Fibroblast of skin of right quadriceps (primary cell): ENCODE measurements at places on chromosomes 12 and 14.
A peak's percentile ranks its signal among the peaks of the same experiment; 100 is the strongest.

DNA sequence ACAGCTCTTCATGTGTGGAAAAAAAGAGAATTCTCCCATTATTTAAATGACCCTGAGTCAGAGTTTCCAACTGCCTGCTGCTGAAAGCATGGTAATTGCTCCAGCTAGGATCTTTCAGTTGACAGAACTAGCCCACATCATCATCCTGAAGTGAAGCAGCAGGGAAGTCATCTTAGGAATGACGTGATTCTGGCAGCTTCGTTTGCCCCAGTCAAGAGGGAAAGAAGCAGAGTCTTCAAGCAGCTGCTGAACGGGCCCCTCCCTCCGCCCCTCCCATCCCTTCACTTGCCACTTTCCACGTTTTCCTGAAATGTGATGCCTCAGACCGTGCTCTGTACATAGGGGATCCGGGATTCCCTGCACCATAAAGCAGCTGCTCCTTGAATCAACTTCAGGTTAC lies 455.0 kb upstream of the TMEM132C start:
- DNase-seq = peak; percentile 94

GRCh38 chr12:13373803-13374202 lies 177.3 kb downstream of the EMP1 start:
- DNase-seq = no peak

GRCh38 chr12:24911271-24911791 lies 37.6 kb downstream of the BCAT1 start:
- DNase-seq = peak; percentile 93

- DNase-seq = no peak
Observed at GRCh38 chr14:36521598-36522345, 1.7 kb upstream of the NKX2-1 start.

DNA sequence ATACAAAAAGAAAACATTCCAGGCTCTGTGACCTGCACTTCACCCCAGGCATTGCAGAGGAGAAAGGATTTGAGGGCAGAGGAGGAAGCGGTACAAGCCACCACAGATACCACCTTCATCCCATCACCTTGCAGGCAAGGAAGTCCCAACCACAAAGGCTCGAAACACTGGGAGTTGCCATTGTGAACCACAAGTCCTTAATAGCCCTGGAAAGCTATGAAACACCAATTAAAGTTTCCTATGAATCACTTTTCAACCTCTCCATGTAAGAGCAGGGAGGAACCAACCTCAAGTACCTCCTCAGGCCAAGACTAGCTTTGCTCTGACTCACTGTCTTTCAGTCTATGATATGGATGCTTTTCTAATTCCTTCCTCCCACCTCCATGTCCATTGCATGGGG lies 27.0 kb downstream of the MAP3K9 start:
- peak; percentile 54 for DNase-seq

GRCh38 chr14:51463461-51463860 lies 188.2 kb upstream of the FRMD6 start:
- DNase-seq = no peak

- peak; percentile 58 for DNase-seq
Observed at GRCh38 chr12:89084751-89085150, 267.6 kb downstream of the DUSP6 start.

- DNase-seq = peak; percentile 30
Observed at GRCh38 chr12:71303199-71303598, 136.4 kb upstream of the LGR5 start.

DNA sequence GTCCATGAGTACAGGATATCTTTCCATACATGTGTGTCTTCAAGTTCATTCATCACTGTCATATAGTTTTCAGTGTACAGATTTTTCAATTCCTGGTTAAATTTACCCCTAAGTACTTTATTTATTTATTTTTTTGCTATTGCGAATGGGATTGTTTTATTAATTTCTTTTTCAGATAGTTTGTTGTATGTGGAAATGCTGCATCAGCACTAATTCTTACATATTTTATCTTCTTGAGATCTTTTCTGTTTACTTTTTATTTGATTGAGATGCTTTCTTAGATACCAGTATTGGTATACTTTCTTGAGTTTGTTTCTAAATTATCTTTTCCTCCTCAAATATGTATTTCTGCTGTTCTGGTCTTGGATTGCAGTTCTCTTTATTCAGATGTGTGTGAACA lies 148.9 kb downstream of the RGS6 start:
- no peak for DNase-seq

DNA sequence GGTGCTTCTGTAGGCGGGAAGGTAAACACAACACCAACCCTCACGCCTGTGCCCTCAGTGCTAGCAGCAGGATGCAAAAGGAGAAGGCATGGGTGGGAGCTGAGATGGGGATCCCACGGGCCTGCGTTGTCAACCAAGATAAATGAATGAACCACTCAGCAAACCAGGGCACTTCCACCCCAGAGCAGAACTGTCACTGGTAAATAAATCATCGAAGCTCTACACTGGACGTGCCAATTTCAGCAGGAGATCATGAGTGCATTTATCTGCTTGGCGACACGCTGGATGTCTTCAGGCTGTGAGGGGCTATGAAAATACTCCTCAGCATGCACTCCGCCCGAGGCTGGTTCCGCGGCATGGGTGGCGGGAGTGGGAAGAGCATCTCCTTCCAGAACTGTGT lies 33.2 kb downstream of the HSPB8 start:
- DNase-seq = no peak

DNA sequence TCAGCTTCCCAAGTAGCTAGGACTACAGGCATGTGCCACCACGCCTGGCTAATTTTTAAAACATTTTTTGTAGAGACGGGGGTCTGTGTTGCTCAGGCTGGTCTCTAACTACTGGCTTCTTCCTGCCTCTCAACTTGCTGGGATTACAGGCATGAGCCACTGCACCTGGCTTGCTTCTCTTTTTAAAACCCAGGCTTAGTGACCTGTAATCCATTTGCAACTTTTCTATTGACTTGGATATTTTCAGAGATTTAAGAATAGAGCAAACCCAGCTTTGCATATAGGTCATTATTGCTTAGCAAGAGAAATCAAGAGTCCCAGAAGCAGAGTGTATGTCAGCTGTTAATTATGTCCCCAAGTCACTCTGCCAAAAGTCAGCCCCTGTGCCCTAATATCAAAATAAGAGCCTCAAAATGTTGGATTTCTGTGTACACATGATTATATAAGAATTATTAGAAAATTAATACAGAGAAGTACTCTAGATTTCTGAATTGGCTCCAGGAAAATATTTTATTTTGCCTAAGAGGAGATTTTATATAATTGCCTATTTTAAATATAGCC lies 24.9 kb downstream of the TCP11L2 start:
- DNase-seq = no peak

DNA sequence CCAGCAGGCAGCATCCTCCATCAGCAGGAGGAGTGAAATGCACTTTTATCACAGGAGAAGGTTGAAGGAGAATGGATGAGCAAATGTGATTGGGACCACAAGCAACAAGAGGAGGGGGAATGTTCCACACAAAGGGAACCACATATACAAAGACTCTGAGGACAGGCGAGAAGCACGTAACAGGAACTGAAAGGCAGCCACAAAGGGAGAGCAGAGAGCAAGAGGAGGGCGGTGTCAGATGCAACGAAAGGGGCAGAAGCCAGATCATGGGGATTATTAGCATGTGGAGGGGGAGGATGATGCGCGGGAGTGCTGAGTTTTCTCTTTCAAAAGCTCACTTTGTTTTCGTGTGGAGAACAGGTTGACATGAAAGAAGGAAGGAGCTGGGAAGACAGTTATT lies 241.1 kb downstream of the SPTSSA start:
- no peak for DNase-seq

DNA sequence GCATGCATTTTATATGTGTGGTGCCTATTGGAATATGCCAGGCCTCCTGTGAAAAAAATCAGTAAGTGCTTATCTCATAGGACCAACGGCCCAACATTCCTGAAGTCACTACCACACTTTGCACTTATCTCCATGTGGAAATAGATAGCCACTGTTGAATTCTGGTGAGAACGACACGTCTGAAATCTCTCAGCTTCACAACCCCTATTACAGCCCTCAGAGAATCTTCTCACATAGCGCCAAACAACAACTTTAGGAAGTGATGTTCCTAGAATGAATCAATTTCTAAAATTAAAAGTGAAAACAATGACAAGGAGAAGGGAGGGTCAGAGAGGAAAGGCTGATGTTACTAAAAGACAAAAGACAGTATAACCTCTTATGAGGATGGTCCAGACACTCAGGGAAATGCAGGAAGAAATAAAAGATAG lies 270.8 kb upstream of the BTG1 start:
- no peak for DNase-seq

DNA sequence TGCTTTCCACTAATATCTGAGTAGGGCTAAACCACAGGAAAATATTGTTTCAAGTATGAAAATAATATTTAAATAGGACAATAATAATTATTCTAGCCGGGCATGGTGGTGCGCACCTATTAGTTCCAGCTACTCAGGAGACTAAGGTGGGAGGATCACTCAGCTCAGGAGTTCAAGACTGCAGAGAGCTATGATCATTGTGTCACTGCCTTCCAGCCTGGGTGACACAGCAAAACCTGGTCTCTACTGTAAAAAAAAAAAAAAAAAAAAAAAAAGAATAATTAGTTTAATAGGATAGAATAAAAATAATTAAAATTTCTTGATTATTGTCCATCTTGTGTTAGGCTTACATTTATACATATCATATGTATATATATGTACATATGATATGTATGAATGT lies 38.5 kb upstream of the BAZ1A start:
- DNase-seq = no peak

- no peak for DNase-seq
Observed at GRCh38 chr12:82708061-82708879, 21.6 kb downstream of the TMTC2 start.

GRCh38 chr14:73502017-73502619 lies 11.4 kb downstream of the RIOX1 start:
- no peak for DNase-seq

GRCh38 chr12:119385659-119386058 lies 51.1 kb downstream of the CCDC60 start:
- no peak for DNase-seq

GRCh38 chr14:59215322-59215721 lies 26.9 kb downstream of the DAAM1 start:
- no peak for DNase-seq

- no peak for DNase-seq
Observed at GRCh38 chr14:24972844-24973243, 77.1 kb downstream of the STXBP6 start.

- DNase-seq = no peak
Observed at GRCh38 chr14:104370256-104370870, 209.2 kb upstream of the C14orf180 start.

DNA sequence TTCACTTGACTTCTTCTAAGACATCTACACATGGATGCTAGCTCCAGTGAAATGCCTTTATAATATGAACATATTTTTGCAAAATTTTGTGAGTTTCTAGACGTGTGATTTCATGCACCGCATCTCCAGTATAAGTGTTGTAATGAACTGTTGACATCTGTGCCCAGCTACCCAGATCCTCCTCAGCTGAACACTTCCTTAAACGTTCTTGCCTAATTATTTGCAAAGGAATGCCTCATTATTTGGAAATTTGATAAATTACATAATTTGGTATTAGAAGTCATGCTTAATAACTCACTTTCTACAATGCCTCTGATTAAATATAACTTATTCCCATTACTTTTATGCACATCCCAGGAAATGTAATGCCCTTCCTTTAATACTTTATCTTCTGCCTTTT lies 14.0 kb downstream of the OR11G2 start:
- DNase-seq = no peak

DNA sequence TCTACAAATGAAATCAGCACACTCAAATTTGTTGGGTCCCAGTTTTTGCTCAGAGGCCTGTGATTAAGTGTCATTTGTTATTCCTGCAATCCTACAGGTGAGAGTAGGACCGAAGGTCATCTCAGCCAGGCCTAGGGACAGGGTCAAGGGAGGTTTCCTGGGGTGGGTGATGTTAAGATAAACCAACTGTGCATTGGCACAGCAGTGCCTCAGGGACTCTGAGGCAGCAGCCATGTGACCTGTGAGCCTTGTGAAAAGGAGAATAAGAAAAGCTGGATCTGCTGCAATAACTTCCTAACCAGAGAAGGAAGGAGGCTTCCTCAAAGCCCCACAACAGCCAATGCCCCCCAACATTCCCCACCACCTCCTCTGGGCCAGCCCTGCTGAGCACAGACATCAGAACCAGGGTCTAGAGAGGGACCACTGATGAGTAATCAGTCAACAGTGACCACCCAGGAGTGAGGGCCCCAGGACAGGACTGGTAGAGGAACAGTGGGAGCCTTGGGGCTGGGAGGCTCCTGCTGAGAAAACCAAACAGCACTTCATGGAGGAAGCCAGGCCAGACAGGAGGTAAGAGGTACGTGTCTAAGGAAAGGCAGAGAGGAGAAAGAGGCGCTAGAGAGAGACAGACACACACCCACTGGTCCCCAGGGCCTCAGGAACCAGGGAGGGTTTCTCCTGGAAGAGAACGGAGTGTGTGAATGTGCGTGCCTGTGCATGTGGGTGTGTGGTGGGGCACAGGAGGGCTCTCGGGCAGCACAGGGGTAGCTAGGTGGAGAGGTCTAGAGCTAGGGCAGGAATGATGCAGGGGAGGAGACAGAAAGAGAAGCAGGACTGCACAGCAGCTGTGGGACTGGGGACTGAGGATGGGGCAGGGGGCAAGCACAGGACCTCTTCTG lies 82.4 kb downstream of the ITPK1 start:
- no peak for DNase-seq

- no peak for DNase-seq
Observed at GRCh38 chr12:25115677-25116076, 79.3 kb downstream of the DNAI7 start.

DNA sequence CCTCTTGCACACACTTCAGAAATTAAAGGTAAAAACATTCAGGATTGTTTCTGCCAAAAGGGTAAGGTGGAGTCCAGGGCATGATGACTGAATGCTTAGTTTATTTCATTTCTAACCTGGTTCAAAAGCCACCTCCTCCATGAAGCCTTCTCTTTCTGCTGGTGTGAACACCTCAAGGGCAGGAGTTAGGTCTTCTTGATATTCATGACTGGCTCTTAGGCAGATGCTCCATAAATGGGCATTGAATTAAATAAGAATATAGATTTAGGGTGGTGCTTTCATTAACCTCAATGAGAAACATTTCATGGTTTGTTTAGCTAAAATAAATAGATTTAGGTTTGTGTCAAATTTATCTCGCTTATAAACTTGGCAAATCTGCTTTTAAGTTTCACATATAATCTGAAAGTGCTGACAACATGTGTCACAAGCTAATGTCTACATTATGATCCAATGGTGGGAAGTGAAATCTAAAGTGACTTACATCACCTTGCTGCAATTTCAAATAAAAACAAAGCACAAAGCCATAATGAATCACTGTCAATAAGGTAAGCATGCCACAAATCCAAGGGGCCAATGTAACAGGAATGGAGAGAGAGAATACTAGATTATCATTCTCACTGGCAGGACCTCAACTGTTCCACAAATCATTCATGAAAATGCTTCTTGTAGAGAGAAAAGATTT lies 72.7 kb upstream of the GRIP1 start:
- DNase-seq = no peak

GRCh38 chr12:72570601-72571000 lies 298.4 kb downstream of the TRHDE start:
- no peak for DNase-seq

GRCh38 chr12:107165581-107165980 lies 72.2 kb upstream of the CRY1 start:
- DNase-seq = no peak
